ENCODE measurements at places on chromosomes 13 and 19.

DNA sequence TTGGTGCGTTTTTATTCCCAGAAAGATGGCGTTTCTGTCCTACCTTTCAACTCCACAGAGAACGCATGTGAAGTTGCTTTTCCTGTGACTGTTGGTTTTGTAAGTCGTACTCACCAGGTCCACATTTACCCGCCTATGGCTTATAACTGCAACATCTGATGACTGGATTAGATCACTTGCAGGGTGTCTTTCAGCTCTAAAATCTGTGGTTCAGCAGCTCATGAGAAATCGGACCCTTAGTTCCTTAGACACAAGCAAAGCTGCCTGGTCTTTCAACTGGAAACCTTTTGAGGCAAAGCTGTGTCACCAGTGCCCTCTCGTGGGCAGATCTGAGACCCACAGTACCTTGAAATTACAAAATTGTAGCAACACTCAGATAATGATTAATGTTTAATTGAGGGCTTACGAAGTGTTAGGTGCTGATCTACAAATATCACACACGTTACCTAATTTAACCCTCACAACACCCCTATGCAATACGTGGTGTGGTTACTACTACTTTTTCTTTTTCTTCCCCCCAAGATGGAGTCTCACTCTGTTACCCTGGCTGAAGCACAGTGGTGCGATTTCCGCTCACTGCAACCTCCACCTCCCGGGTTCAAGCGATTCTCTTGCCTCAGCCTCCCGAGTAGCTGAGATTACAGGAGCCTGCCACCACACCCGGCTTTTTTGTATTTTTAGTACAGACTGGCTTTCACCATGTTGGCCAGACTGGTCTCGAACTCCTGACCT, 65.4 kb downstream of the RUBCNL start:
- no peak for DNase-seq

- DNase-seq = no peak
Observed at GRCh38 chr19:35757231-35757748, 461 bp upstream of the HSPB6 start.

GRCh38 chr13:32173881-32174280, 141.3 kb downstream of the ZAR1L start:
- no peak for DNase-seq

- DNase-seq = no peak
Observed at GRCh38 chr19:50722201-50723013, 757 bp upstream of the CLEC11A start.

DNA sequence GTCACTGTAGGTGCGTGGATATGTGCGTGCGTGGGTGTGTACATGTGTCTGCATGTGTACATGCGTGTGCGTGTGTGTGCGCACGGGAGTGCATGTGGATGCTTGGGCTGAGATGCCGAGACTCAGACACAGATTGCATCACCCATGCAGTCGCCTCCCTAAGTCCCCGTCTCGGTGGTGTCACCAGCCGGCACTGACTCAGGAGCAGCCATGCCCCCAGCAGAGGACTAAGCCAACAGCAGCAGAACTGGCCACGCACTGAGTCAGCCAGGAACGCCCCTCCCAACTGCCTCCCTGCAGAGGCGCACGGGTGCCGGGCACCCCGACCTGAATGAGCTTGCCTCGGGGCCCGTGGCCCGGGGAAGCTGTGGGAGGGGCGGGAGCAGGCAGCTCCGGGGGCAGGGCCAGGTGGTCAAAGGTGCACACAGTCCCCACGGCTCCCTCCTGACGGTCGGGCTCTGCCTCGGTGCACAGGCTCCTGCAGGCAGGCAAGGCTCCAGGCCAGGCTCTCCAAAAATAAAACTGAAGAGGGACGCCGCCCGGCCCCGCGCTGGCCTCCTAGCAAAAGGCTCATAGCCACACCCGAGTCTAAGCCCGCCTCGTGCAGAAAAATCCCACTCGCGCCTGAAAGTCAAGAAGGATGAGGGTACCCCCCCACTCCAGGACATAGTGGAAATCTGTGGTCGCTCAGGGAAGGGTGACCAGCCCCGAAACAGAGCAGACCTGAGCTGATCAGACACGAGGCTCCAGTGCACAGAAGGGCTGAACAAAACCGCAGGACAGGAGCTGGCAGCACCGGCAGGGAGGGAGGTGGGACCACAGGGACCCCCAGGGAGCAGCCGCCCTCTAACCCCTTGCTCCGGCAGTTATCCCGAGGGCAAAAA, 49.2 kb downstream of the GADD45B start:
- no peak for DNase-seq

DNA sequence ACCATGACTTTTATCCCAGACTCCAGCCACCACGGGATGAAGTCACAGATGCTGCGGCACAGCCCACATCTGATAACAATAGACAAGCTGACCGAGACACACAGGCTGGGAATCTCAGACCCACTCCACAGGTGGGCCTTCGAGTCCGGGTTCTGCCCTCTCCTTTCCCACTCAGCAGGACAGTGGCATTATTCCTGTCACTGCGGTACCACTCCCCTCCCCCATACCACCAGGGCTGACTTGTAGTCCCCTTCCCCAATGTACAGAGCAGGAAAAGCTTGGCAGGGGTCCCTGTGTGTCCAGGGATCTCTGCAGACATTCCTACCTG, 179 bp upstream of the AMER2 start:
- no peak for DNase-seq

DNA sequence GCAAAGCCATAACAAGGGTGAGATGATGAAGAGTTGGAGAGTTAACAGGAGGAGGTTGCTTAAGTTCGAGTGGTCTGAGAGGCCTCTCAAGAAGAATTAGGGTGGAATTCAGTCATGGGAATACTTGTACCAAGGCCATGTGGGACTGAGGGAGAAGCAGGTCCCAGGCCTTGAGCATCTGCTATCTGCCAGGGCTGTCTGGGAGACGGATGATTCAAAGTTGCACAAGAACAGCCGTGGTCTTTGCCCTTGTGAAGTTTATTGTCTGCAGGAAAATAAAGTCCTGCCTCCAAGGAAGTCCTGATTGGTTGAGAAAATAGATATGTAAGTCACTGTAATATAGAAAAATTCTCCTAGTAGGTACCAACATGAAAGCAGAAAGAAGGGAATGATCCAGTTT, 178.8 kb upstream of the RFC3 start:
- no peak for DNase-seq

- DNase-seq = no peak
Observed at GRCh38 chr13:97339988-97340749, 93.8 kb upstream of the RAP2A start.

DNA sequence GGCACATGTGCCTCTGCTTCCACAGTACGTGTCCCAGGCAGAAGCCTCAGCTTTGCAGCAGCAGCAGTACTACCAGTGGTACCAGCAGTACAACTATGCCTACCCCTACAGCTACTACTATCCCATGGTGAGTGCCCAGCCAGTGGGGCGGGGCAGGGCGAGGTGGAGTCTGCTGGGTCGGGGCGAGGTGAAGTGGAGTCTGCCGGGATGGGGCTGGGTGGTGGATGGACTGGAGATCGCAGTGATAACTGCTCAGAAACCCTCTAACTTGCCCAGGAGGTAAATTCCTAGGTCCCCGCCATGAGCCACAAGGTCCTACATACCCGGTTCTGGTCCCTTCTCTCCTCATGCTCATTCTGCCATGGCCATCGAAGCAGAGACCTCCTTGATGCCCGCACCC, 3.6 kb downstream of the LENG8 start:
- DNase-seq = no peak

- no peak for DNase-seq
Observed at GRCh38 chr19:29769997-29770396, 41.8 kb upstream of the CCNE1 start.

DNA sequence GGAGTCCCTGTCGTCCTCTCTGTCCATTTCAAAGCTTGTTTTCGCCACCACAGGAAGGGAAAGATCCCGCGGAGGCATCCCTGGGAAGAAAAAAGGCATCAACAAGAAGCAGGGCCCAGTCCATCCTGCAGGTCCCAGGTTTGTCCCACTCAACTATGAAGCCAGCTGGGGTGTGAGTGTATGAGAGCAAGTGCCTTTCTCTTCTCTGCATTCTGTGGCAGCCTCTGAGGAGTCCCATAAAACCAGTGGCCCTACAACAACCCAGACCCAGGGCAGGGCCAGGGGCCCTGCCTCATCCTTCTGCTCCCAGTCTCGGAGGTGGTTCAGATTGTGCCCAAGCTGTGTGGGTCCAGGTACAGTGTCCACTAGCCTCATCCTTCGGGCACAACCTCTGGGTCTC, 18.9 kb downstream of the PEG3 start:
- DNase-seq = no peak

DNA sequence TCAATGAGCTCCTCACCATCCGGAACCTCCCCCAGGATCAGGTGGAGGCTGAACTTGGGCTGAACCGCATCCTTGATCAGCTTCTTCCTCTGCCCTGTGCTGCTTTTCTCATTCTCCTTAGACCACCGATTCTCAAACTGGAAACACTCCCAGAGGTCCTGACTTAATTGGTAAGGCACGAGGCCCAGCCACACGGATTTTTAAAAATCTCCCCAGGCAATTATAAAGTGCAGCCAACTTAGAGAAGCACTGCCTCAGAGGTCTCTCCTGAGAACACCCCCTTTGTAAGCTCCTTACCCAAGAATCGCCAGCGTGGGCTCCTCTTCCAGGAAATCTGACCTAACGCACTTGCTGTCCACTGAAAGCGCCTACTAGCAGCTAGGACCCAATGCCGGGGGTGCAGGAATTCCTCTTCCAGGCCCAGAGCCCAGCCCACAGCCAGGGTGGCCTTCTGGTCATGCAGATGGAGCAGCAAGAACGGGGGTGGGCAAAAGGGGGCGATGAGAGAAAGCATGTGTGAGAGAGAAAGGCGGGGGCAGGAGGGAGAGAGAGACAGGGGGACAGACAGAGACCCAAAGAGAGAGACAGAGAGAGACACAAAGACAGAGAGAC, 66.9 kb upstream of the CACNA1A start:
- no peak for DNase-seq

DNA sequence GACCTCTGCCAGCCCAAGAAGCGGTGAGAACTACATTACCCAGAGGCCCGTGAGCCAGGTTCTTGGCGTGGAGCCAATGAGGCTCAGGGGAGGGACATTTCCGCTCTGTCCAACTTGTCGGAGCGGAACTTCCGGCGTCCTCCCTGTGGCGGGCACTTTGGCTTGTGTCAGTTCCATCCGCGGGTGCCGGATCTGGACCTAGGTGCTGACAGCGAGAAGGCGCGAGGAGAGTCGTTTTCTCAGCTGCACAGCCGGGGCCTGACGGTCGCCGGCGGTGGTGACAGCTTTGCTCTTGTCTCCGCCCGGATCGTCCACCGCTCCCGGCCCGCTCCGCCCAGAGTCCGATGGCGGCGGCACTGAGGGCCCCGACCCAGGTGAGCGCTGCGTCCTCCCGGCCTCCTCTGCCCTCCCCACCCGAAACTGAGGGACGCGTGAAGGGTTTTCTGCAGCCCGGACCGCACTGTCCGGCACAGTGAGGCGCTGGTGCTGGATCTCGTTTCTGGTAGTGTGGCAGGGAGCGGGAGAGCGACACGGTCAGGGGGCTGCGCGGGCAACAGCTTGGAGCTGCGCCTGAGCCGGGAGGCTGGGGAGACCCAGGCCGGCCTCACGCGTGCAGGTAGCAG, at the start of gene ZNF530:
TSS of gene ZNF530 (plus strand) at position 125 of the 623 bp plus-strand sequence. CDS start 4,461 bp downstream, outside the sequence.
- peak; percentile 95 for DNase-seq

- DNase-seq = no peak
Observed at GRCh38 chr13:93220073-93220472, 6.5 kb upstream of the GPC6 start.

All from NCI-H2227 treated with DMSO at 0.1 percent for 48 hours (cell line).